Activated naive CD8-positive, alpha-beta T cell treated with anti-CD3 and anti-CD28 coated beads, Interleukin-2, amount 50 U/mL, for 24 hours (primary cell): ENCODE measurements at places on chromosomes 3 and 15.

- no peak for DNase-seq
Measured at GRCh38 chr3:18446149-18446825, 21.1 kb upstream of the SATB1 start.

DNA sequence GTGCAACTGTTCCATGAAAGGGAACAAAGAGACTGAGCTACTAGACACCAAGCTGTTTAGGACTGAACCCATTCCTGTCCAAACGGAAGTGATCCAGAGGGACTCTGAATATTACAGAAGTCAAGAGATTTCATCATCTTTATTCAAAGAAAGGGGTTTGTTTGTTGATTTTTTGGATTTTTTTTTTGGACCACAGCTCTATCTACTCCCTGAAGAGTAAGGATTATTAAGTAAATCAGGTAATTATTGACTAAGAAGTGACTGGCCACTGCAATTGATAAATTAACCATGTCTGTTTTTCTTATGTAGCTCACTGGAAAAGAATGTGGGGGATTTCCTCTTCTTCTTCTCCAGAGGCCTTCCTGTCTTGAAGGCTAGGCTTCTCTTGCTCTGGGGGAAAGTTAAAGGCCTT is 146.6 kb upstream of the TPM1 start:
- DNase-seq = no peak

GRCh38 chr3:12901623-12902045 is 60.3 kb upstream of the RPL32 start:
- DNase-seq = no peak

- DNase-seq = no peak
Measured at GRCh38 chr15:46955576-46955975, 761.7 kb upstream of the SEMA6D start.

GRCh38 chr3:126527455-126528211 is 3.7 kb downstream of the CHST13 start:
- DNase-seq = no peak

DNA sequence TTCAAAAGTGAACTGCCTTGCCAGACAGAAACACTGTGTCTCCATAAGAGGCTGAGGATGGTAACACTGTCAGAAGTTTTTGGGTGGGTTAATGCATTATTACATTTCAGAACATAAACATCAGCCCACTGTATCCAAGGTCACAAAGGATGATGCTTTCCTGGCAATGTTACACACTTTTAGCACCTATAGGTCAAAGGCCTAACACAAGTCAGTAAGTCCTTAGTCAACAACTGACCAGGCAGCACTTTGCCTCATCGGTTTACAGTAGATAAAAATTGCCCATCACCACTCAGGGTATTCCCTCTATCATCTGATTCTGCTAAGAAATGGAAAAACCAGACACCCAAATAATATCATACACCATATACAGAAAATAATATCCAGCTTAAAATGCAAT is 98.4 kb downstream of the CTNNB1 start:
- DNase-seq = no peak

DNA sequence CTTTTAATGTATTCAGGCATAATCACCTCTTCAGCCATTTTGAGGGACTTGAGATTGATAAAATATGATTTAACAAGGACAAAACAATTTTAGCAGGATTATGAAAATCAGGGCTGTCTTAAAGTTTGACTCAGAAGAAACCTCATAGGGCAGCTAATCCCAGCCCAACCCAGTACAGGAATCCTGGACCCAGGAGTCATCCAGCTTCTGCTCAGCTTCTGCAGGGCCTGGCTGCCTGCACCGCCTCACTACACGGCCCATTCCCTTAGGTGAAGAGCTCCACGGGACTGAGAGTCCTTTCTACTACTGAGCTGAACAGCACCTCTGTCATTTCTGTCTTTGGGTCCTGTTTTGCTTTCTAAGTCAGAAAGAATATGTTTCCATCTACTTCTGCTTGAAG is 37.5 kb downstream of the ARHGAP31 start:
- DNase-seq = no peak

GRCh38 chr3:71786551-71786950 is 1.6 kb upstream of the PROK2 start:
- DNase-seq = no peak

DNA sequence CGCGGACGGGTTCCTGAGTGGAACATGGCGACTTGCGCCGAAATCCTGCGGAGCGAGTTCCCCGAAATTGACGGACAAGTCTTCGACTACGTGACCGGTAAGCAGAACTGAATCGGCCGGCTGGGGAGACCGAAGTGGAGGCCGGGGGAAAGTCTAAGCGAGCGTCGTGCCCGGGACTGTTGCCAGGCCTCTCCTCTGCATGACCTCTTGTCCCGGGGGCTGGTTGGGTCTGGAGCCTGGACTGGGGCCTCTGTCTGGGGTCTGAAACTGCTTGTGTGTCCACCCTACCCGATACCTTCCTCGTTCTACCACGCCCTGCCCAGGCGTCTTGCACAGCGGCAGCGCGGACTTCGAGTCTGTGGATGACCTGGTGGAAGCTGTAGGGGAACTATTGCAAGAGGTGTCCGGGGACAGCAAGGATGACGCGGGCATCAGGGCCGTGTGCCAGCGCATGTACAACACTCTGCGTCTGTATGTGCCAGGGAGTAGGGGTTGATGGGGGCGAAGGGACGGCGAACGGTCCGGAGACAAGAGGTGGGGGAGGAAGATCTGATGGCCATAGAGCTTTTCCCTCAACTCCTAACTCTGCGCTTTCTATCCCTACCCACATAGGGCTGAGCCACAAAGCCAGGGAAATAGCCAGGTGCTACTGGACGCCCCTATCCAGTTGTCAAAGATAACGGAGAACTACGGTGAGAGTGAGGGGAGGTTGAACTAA is at the start of gene ABCF3:
Gene ABCF3, plus strand, starts transcription at position 16 of the 718 bp plus-strand sequence. Its CDS starts 9 bp downstream, at position 25.
- no peak for DNase-seq

DNA sequence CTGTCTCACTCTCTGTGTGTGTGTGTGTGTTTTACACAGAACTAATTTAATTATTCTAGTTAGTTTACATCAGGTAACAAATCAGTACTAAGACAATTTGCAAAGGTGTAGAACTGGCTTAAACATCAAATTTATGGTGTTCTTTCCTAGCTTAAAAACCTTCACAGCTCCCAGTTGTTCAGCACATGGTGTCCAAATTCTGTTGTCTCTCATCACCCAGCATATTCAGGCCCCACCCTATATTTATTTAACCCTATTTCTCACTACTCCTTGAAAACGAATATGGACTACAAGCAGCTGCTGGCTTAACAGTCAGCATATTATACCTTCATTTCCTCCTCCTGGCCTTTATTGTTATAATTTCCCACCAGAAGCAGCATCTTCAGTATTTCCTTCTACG is 1.2 kb downstream of the IL20RB start:
- DNase-seq = no peak

DNA sequence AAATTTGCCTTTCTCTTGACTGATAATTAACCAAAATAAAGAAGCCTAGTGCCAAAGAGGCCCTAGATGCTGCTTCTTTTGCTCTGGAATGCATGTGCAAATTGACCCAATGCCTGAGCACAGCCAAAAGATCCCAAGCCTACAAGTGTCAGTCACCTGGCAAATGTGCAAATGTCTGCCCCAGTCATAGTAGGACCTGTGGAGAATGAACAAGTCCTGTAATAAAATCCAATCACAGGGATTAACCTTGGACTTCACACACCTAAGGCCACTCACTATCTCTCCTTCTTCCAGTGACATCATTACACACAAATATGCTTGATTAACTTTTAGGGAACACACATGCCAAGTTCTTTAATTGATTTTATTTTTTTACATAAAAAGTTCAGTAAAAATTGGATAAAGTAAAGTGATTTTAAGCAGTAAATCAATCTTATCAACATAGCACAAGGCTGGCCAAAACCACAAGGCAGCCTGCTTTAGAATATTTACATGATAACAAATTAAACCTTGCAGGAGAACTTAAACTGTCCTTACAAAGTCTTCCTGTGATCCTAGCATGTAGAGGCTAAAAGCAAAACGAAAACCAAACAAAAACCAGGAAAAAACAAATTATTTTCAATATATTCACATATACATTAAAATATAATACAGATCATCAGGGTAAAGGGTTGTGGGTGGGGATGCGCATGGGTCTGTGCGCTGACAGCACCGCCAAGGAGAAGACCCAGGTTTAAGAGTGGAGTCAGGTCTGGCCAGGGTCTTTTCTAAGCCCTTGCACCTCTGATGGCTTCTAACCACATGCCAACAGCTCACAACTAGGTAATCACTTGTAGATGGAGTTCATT is 36.8 kb downstream of the NBEAL2 start:
- no peak for DNase-seq

DNA sequence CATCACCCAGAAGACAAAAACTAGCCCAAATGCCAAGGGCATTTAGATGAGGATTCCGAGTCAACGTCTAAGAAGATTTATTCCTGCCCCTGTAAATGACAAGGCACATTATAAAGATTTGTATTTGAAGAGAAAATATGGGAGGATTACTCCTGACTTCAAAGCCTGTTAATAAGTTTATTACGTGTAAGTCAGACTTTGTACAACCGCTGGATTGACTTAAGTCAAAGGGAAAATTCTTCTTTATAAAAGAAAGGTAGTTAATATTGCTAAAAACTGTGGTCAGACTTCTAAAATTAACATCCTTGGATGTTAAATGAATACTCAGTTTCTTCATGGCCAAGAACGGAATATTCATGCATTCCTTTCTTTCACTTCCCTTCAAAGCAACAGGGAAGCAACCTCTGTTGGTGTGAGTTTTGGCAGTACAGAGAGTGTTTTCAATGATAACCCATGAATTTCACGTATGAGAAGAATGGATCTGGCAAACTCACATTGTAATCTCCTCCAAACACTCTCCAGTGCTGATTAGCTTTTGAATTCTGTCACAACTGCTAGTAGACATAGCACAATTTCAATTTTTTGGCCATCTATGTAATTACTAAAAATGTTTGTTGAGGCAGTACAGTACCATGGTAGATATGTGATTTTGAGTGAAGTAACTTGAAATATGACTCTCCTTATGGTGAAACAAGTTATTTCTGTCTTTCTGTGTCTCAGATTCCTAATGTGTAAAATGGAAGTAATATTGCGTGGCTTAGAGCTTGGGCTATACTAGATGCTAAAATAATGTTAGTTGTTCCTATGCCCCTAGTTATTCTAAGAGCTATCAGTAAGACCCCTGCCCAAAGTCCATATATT is 62.0 kb downstream of the PLD1 start:
- DNase-seq = no peak

DNA sequence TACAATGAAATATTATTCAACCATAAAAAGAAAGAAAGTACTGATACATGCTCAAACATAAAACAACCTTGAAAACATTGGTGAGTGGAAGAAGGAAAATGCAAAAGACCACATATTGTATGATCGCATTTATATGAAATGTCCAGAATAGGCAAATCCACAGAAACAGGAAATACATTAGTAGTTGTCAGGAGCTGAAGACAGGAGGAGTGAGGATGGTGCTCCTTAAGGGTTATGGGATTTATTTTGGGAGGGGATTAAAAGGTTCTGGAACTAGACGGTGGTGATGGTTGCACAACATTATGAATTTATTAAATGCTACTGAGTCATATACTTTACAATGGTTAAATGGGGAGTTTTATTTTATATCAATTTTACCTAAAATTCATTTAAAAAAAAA is 12.1 kb upstream of the MAGI1 start:
- no peak for DNase-seq

DNA sequence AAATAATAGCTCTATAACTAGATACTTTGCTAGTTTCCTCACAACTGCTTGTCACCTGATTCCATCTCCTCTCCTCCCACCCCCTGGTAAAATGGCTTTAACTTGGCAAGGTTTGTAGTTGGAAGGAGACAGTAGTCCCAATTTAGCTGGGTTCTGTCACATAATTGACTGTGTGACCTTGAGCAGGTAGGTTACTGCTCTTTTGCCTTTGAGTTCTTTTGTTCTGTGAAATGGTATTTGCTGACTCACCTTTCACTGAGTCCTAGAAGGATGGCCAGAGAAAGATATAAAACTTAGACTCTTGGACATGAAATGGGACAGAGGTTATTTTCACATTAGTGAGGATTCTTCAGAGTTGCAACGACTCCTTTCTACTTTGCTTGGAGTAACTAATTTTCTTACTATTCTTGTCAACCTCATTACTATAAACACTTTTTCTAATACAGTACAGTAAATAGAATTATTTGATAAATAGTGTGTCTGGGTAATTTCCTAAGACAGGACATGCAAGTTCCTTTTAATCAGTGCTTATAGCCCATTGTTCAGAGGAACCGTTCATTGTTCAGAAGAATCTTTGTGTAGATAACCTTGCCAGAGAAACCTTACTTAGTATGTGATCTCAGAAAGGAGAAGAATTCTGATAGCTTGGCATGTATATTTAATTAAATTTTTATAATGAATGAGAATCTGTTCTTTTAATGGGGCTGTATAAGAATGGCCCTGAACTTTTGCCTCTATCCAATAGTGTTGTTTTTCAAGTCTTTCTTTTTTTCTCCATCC is 14.3 kb downstream of the AKAP13 start:
- no peak for DNase-seq

- DNase-seq = no peak
Measured at GRCh38 chr3:150169330-150169940, 198.7 kb upstream of the PFN2 start.

GRCh38 chr3:98500019-98500418 is 2.5 kb downstream of the OR5K2 start:
- no peak for DNase-seq

GRCh38 chr3:69326855-69327300 is 59.0 kb downstream of the FRMD4B start:
- peak; percentile 44 for DNase-seq

DNA sequence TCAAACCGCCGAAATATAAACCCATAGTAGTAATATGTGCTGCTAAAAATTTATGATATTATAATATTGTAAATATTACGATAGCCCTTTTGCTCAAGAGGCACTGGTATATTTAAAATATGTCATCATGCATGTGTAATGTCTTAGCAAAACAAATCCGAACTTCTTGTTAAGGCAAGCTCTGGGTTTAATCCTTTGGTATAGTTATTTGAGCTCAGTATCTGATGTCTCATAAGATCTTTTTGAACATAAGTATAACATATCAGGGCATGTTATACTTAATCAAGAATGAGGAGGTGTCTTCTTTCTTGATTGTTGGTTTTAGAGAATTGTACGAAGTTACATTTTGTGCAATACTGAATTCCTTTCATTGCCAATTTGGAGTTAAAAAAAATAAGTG is 154.1 kb upstream of the CBLB start:
- DNase-seq = no peak

- DNase-seq = no peak
Measured at GRCh38 chr15:65423976-65424679, 1.4 kb upstream of the IGDCC4 start.

DNA sequence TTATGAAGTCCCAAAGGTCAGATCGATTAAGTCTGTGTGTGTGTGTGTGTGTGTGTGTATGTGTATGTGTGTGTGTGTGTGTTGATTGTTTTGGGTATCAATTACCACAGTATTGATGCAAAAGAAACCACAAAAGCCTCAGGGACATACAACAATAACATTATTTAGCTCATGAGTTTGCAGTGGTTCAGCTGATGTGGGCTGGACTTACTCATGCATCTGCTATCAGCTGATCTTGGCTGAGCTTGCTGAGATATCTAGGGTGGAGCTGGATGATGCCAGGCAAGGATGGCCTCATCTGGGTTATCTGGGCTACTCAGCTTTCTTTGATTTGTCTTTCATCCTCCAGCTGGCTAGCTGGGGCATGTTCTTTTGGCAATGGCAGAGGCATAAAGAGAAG is 82.4 kb upstream of the PRR23C start:
- no peak for DNase-seq

- peak; percentile 58 for DNase-seq
Measured at GRCh38 chr15:40776537-40777141, 6.9 kb downstream of the C15orf62 start.

- no peak for DNase-seq
Measured at GRCh38 chr3:75978686-75979085, 193.3 kb upstream of the ZNF717 start.

GRCh38 chr3:150922611-150923010 is 17.4 kb upstream of the MINDY4B start:
- DNase-seq = no peak
